Thoracic aorta (tissue), 2 donors: ENCODE measurements at places on chromosomes 4 and X. TPM values are rescaled to one million over a fixed set of nuclear protein-coding genes. Genes with fewer than 3 reads are reported as not detected.

CT83 gene
- not detected for total RNA-seq

DNA sequence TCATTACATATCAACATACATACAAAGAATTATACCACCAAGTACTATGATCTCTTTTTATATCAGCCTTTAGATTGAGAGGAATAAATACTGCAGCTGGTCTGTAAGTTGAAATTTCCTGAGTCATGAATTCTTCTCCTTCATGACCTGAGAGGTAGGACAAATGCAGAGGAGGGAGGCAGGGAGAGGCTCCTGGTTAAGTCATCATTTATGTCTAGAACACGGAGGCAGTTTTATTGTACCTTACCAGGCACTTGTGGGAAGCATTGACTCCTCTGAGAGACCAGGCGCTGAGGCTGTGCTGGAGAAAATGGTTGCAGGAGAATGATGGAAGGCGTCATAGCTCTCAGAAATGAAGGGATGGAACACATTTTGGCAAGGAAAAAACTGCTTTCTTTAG lies 12.5 kb upstream of the CASK start:
- DNase-seq: no peak

GRCh38 chr4:76515975-76516843 lies 81.2 kb downstream of the SHROOM3 start:
- DNase-seq: no peak

COX7B gene
- total RNA-seq: 204 TPM

DNA sequence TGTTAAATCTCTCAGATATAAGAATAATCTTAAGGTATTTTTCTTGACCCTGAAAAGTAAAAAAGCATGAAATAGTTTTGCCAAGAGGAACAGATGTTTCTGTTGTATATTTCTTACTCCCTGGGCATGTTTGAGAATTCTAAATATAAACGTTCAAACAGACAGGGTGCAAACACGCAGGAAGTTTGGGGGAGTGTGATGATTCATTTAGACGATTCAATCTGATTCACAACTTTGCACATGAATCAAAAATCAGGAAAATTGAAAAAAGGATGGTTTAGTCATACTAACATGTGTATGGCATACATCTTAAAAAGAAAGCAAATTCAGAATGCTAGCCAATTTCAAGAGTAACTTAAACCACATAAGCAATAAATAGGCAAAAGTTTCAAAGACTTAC lies 340.3 kb upstream of the GRID2 start:
- DNase-seq: no peak

DNA sequence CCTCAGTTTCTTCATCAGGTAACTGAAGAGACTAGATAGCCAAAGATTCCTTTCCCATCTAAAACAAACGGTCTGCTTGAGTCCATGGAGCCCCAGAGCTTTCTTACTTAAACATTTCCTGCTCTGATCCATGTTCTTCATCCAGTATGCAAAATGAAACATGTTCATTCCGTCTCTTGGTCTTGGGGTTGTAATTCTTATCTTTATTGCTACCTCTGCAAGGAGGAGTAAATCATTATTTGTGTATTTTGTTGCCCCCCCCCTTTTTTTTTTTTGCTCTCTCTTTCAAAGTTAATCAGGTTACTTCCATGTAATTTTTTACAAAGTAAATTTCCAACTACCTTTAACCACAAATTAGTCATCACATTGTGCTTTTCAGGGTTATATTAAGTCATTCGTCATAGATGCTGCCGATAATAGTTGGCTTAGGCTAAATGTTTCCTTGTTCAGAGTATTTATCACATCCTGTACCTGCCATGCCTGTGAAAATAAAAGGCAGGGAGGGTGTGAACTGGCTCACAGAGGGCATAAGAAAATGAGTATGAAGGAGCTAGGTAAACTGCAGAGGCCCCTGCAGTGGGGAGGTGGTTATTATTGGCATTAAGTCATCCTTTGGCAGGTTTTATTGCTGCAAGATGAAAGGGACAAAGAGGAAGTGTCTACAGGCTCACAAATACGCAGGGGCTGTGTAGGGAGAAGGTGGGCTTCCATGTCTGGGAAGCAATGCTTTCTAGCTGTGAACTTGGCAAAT lies 76.7 kb upstream of the HS3ST1 start:
- DNase-seq: no peak

- DNase-seq: no peak
Observed at GRCh38 chr4:179858221-179858620, 2385.0 kb upstream of the TENM3 start.

GYG2 gene
- total RNA-seq: 1.5 TPM

- no peak for DNase-seq
Observed at GRCh38 chr4:139809757-139810140, 144.1 kb downstream of the MGST2 start.

DNA sequence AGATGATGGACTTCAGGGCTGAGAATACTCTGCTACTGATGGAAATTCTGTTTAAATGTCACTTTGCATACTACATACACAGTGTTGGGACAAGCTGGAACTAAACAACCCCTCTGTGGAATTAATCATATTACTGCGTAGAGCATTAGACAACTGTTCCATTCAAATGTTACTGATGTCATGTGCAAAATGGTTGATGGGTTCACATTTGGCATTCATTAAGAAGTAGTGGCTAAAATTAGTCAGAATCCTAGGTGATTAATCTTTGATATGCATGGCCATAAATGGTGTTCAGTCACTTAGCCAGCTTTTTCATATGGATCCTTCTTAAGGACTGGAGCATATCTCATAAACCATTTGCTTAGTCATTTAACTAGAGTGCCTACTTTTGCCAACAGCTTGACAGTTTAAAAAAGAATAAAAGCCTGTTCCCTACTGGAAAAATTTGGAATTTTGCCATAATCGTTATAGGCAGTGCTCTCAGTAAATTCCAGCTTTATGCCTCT lies 105.2 kb downstream of the RNF150 start:
- DNase-seq: no peak

TLL1 gene
- 3.7 TPM for total RNA-seq

DNA sequence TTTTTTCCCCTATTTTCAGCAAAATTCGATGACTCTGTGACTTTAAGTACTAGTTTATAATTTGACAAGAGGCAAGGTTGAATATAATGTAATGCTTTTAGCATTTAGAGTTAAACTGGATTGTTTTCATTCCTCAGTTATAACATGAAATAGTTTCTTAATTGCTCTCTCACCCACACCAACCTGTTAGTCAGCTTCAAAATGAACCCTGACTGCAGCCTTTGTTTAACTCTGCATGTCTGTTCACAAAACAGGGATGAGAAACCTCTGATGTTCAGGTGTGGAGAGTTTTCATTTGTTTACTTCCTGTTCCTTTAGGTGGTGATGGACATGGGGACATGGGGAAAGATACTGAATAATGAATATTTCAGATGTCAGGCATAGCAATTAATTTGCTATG lies 49.9 kb upstream of the MND1 start:
- no peak for DNase-seq

GRCh38 chr4:30822911-30823551 lies 102.9 kb downstream of the PCDH7 start:
- no peak for DNase-seq

- no peak for DNase-seq
Observed at GRCh38 chr4:84916227-84916626, 50.3 kb downstream of the WDFY3 start.

GRCh38 chrX:69127466-69127865 lies 37.8 kb downstream of the PJA1 start:
- no peak for DNase-seq

- DNase-seq: no peak
Observed at GRCh38 chr4:120111745-120112144, 45.1 kb upstream of the MAD2L1 start.

DNA sequence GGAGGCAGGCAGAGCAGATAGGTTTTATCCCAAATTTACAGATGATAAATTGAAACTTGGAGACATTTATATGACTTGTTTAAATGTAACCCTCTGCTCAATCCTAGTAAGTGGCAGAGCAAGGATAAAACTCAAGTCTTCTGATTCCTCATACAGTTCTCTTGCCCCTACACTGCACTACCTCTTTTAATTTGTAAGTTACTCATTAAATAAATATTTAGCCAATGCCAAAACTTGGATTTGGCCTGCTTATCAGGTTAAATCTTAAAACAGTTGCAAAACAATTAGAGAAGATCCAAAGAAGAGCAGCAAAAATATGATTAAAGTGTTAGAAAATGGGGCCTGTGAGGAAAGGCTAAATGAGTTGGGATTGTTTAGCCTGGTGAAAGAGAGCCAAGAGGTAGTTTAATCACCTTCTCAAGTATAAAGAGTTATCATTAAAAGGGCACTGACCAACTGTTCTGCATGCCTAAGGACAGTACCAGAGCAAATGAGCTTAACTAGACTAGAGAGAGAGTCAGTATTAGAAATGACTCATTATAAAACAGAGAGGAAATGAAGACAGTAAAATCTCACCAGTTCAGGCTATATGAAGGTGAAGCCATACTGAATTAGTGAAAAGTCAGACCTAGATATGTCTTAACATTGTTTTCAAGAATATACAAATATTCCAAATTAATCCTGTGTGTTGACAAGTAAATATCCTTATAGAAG lies 146.3 kb downstream of the GRIA3 start:
- DNase-seq: no peak

- DNase-seq: no peak
Observed at GRCh38 chr4:68337522-68337921, 12.4 kb downstream of the YTHDC1 start.

DNA sequence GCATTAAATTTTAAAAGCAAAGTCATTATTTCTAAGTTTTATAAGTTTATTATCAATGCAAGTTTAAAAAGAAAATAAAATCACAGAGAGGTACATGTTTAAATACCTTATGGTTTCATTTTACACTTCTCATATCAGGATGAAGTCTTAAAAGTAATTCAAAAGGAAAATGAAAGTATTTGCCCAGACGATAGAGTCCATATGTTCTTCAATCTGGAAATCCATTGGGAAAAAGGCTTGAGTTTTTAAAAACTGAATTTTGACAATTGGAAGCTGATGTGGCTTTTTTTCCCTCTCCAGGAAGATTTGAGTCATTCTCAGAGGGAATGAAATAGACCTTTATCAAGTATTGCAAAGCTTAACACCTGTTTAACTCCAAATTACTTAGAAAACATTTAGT lies 37.1 kb downstream of the MAB21L2 start:
- no peak for DNase-seq

LRBA gene
- 30.9 TPM for total RNA-seq

DNA sequence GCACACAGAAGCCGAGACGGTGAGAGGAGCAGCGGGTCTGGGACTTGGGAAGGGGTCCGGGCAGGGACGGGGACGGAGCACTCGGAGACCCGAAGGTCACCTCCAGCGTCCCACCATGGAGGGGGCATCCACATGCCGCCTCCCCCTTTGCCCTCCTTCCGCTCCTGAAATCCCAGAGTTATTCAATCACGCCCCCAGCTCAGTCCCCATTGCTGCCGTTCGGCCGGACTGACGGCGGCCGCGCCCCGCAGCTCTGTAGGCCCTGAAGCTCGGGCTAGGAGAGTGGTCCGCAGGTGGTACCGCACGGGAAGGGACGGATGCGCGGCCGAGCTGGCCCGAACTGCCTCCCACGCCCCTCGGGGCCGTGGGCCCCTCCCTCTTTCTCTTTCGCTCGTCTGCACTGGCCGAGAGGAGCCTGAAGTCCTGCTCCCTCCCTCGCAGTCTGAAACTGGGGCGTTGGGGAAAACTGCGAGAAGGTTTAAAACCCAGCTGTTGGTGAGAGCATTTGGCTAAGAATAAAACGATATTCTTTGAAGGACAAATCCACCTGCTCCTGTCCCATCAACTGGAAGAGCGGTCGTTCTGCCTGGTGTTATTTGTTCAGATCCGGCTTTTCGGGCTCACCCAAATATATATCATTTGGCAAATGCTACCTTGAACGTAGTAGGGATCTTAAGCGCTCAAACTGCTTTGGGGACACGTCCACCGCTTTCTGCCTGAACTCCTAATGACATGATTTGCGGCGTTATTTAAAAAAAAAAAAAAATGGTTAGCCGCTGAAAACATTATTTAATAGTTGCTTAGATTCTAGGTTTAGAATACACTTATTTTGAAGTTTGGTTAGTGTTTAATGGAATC lies 719 bp downstream of the USO1 start:
- peak; percentile 20 for DNase-seq

DNA sequence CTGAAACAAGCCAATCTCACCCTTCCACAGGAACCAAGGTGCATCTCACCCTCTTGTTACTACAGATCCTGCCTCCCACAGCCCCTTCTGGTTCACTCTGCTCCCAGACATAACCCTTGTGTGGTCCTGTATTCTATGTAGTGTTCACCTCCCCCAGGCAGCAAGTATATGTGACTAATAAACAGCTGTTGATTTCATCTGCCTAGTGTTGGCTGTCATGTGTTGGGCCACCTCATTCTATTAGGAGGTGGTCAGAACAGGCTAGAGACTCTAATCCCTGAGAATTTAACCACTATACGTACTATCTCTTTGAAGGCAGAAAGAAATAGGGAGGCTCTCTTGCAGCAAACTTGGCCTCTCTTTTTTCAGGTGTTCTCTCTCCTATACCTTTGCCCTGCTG lies 134.3 kb upstream of the RPL34 start:
- DNase-seq: no peak

DNA sequence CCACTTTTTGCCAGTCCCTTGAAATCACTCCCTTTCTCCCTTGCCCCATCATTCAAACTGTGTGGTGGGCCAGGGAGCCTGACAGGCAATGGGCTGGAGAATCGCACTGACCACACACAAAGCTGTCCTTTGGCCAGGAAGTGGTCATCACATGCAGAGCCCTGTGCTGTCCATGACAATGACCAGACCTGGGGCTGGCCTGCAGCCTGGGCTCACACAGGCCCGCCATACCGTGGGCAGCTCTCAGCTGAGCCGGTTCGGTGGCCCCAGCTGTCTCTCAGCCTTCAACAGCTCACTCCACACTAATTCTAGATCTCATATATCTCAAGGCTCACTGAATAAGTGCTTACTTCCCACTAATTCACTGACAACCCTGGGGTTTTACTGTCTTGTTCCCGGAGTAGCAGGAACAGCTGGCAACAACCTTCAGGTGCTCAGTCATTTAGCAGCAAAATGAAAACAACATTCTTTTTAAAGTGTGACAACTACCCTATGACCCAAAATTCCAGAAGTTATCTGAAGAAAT lies 48.0 kb downstream of the USP46 start:
- no peak for DNase-seq

DNA sequence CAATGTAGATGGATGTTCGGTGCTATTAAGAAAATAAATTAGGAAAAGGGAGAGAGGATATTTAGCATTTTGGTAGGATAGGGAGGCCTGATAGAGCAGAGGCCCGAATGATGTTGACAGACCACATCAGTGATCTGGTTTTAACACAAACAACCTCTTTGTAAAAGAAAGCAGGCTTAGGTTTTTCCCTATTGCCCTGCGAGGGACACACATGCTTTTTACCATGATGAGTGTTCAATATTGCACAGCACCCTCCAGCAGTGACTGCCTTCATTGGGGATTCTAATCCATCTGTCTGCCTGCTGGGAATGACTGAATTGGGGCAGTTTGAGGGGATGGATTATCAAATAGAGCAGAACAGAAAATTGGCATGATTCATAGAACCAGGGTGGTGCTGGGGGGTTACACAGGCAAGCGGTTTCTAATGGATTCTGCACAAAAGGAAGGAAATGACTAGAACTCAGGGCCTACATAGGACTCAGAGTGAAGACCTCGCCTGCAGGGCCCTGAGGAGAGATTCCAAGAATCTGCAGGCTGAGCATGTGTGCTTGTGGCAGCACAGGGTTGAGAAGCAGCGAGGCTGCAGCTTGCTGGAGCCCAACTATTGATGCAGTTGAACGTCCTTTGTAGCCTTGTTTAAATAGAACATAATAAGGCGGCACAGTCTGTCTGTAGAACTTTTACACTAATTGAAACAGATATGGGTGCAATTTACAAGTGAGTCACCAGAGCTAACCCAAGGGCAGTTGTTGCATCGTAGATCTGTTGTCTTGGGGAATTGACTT lies 58.0 kb downstream of the RHOH start:
- DNase-seq: no peak

ARMCX5 gene
- 11.4 TPM for total RNA-seq
